ENCODE measurements at places on chromosomes 7 and 10.
A peak's percentile ranks its signal among the peaks of the same experiment; 100 is the strongest.

- DNase-seq: no peak
- no peaks in the 10 kb centered on the region for H3K27me3 ChIP-seq
- peaks cover 30% of the 10 kb centered on the region for H3K36me3 ChIP-seq
- H3K4me1 ChIP-seq: peaks cover 18% of the 10 kb centered on the region
- H3K27ac ChIP-seq: peak overlapping the region; percentile 81
- no peak overlapping the region for H3K4me3 ChIP-seq
These were observed 243.9 kb downstream of the SNX13 start for GRCh38 chr7:17696422-17696821.

GRCh38 chr7:55185941-55186609 lies 167.3 kb downstream of the EGFR start:
- no peak overlapping the region for H3K4me3 ChIP-seq
- peaks cover 20% of the 10 kb centered on the region for H3K4me1 ChIP-seq
- H3K27me3 ChIP-seq: peaks cover 1% of the 10 kb centered on the region
- no peak overlapping the region for H3K27ac ChIP-seq
- peaks cover 3% of the 10 kb centered on the region for H3K36me3 ChIP-seq
- DNase-seq: no peak

- H3K4me1 ChIP-seq: no peaks in the 10 kb centered on the region
- DNase-seq: no peak
These were observed 24.7 kb downstream of the DAGLB start for GRCh38 chr7:6422926-6423632.

- H3K4me3 ChIP-seq: no peak overlapping the region
- H3K36me3 ChIP-seq: peaks cover 31% of the 10 kb centered on the region
- no peak for DNase-seq
- H3K27ac ChIP-seq: no peak overlapping the region
- peaks cover 3% of the 10 kb centered on the region for H3K27me3 ChIP-seq
- peaks cover 45% of the 10 kb centered on the region for H3K4me1 ChIP-seq
These were observed 34.9 kb downstream of the FAM204A start for GRCh38 chr10:118307220-118307619.

DNA sequence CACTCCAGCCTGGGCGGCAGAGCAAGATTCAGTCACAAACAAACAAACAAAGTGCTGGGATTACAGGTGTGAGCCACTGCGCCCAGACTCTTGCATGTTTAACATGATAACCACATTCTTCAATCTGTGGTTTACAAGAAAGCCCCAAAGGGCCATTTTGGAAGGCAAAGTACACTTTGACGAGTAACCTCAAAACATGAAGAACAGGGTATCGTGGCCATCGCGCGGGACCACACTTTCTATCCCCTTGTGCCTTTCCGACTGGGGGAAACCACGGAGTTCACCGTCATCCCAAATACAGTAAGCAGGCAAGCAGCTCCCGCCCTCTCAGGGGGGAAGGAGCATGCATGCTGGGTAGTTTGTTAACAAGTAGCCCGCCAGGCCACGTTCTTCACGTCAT lies 125.2 kb downstream of the RNF216 start:
- H3K27ac ChIP-seq: no peak overlapping the region
- peaks cover 2% of the 10 kb centered on the region for H3K36me3 ChIP-seq
- no peaks in the 10 kb centered on the region for H3K4me1 ChIP-seq
- no peak overlapping the region for H3K4me3 ChIP-seq
- no peak for DNase-seq

GRCh38 chr10:27698961-27699360 lies 46.7 kb downstream of the MKX start:
- no peak for DNase-seq
- peaks cover 9% of the 10 kb centered on the region for H3K4me1 ChIP-seq
- H3K36me3 ChIP-seq: no peaks in the 10 kb centered on the region
- H3K27ac ChIP-seq: no peak overlapping the region
- no peak overlapping the region for H3K4me3 ChIP-seq

- H3K4me3 ChIP-seq: no peak overlapping the region
- no peaks in the 10 kb centered on the region for H3K4me1 ChIP-seq
These were observed 563.9 kb upstream of the ADARB2 start for GRCh38 chr10:2301227-2301626.

Measured in mesothelial cell of epicardium (in vitro differentiated cells).